ENCODE measurements at places on chromosomes 12 and 14.
A peak's percentile ranks its signal among the peaks of the same experiment; 100 is the strongest.

DNA sequence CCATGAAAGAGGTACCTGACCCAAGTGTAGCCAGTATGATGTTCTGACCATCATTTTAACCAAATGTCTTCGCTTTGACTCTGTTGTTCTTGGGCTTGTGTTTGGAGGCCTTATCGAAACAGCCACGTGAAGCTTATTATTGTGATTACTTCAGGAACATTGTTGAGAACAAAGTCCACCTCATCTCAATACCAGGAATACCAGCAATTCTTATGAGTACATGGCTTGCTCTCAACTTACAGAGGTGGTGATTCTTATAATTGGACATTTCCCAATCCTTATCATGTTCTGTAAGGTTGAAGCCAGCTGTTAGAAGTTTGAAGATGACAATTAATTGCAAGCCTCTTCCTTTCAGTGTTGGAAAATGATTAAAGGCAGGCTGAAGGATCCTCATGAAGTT is 21.8 kb upstream of the RPS6KA5 start:
- DNase-seq: no peak
- H3K36me3 ChIP-seq: no peaks in the 10 kb centered on the region
- no peaks in the 10 kb centered on the region for H3K27me3 ChIP-seq
- H3K4me3 ChIP-seq: no peak overlapping the region

DNA sequence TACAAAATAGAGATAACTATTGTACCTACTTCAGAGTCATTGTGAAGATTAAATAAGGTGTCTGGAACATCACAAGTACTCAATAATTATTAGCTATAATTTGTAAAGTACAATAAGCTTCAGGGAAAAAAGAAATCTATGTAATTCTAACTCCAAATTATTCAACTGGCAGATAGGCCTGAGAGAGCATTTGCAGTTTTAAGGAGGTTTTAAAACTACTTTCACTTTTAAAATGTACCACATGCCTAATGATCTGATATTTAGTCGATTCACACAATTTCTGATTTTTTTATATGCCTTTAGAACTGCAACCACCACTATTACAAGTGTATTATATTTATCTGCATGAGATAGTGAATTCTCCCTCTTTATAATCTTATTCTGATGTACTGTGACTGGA is 24.9 kb upstream of the FRMD6 start:
- no peak for DNase-seq
- no peak overlapping the region for H3K27ac ChIP-seq
- no peaks in the 10 kb centered on the region for H3K36me3 ChIP-seq
- H3K4me3 ChIP-seq: no peak overlapping the region
- no peaks in the 10 kb centered on the region for H3K4me1 ChIP-seq

GRCh38 chr12:93441081-93441616 is 598 bp downstream of the UBE2N start:
- peaks cover 68% of the 10 kb centered on the region for H3K4me1 ChIP-seq
- H3K27me3 ChIP-seq: no peaks in the 10 kb centered on the region
- peak overlapping the region; percentile 96 for H3K27ac ChIP-seq

- peak overlapping the region; percentile 98 for H3K27ac ChIP-seq
- H3K36me3 ChIP-seq: no peaks in the 10 kb centered on the region
- peaks cover 94% of the 10 kb centered on the region for H3K4me1 ChIP-seq
- H3K27me3 ChIP-seq: no peaks in the 10 kb centered on the region
Observed at GRCh38 chr14:23153851-23154796, 29.3 kb downstream of the SLC7A8 start.

DNA sequence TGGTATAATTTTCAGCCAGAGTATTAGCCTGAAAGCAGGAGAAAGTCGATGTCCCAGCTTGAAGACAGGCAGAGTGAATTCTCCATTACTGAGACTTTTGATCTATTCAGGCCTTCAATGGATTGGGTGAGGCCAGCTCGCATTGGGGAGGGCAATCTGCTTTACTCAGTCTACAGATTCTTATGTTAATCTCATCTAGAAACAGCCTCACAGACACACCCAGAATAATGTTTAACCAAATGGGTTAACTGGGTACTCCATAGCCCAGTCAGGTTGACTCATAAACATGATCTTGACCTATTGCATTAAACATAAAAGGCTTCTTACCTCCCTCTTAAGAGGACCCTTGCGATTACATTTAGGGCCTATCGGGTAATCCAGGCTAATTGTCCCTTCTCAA is 118.0 kb downstream of the KTN1 start:
- H3K4me1 ChIP-seq: no peaks in the 10 kb centered on the region
- no peak for DNase-seq
- no peaks in the 10 kb centered on the region for H3K36me3 ChIP-seq
- no peak overlapping the region for H3K27ac ChIP-seq
- no peak overlapping the region for H3K4me3 ChIP-seq
- H3K27me3 ChIP-seq: no peaks in the 10 kb centered on the region

GRCh38 chr14:69547701-69548348 is 26.8 kb downstream of the CCDC177 start:
- no peak overlapping the region for H3K4me3 ChIP-seq
- no peaks in the 10 kb centered on the region for H3K36me3 ChIP-seq
- H3K27ac ChIP-seq: no peak overlapping the region
- no peaks in the 10 kb centered on the region for H3K4me1 ChIP-seq
- H3K27me3 ChIP-seq: no peaks in the 10 kb centered on the region

DNA sequence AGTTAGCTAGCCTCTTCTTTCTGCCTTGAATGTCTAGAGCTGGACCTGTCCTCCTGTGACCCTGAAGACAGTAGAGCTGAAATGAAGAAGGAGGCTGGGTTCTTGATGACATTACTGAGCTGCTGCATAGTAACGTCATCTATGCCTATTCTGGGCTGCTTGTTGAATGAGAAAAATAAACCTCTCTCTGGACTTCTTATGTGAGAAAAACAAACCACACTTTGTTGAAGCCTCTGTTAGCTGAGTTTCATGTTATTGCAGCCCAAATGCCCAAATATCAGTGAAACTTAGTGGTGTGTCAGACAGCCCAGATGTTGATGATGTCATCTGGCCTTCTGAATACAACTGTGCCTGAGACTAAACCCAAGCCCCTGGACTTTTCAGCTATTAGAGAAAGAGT is 67.0 kb upstream of the MAX start:
- H3K27ac ChIP-seq: no peak overlapping the region
- H3K36me3 ChIP-seq: no peaks in the 10 kb centered on the region
- H3K27me3 ChIP-seq: peaks cover 14% of the 10 kb centered on the region
- no peak overlapping the region for H3K4me3 ChIP-seq

DNA sequence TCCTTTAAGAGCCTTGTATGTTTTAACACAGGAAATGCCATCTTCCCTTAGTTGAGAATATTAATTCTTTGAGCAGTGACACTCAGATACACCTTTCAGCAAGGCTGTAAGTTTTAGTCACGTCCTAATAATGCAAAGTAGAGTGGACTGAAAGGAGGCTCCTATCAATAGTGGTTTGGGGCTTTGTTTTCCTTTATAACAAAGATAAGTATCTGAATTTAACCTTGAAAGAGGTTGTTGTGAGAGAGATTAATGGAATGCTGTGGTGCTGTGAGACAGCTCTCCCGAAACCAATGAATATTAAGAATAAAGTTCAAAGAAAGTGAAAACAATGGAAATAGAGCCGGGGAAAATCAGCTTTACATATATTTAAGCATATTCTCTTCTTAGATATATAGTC is 259.6 kb downstream of the ERC1 start:
- no peaks in the 10 kb centered on the region for H3K36me3 ChIP-seq
- H3K4me3 ChIP-seq: no peak overlapping the region
- no peak for DNase-seq
- H3K4me1 ChIP-seq: peaks cover 18% of the 10 kb centered on the region
- H3K27ac ChIP-seq: no peak overlapping the region
- no peaks in the 10 kb centered on the region for H3K27me3 ChIP-seq

- no peaks in the 10 kb centered on the region for H3K27me3 ChIP-seq
- H3K27ac ChIP-seq: no peak overlapping the region
- H3K36me3 ChIP-seq: no peaks in the 10 kb centered on the region
- DNase-seq: no peak
- H3K4me1 ChIP-seq: no peaks in the 10 kb centered on the region
- no peak overlapping the region for H3K4me3 ChIP-seq
Observed at GRCh38 chr12:131287015-131287937, 333.6 kb downstream of the ADGRD1 start.

- H3K27me3 ChIP-seq: no peaks in the 10 kb centered on the region
- no peak for DNase-seq
- H3K27ac ChIP-seq: no peak overlapping the region
- H3K4me3 ChIP-seq: no peak overlapping the region
- no peaks in the 10 kb centered on the region for H3K36me3 ChIP-seq
- no peaks in the 10 kb centered on the region for H3K4me1 ChIP-seq
Observed at GRCh38 chr12:125169870-125170269, 104.6 kb downstream of the AACS start.

DNA sequence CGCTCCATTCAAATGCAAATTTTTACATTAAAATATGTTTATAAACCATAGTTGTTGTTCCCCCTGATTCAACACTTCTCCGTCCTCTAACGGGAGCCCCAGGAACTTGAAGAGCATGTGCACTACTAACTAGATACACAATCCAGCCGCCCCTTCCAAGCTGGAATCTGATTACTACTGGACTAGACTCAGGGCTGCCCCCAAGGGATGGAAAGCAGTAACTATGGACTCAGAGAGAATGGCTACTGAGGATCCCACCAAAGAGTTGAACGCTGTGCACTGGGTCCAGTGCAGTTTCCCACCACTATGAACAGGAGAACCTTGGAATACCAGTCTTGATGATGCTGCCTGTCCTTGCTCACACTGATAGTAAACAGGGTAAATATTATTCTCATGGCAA is 48.6 kb upstream of the PCNX1 start:
- H3K4me3 ChIP-seq: no peak overlapping the region
- no peaks in the 10 kb centered on the region for H3K36me3 ChIP-seq
- H3K4me1 ChIP-seq: no peaks in the 10 kb centered on the region
- no peak for DNase-seq
- no peaks in the 10 kb centered on the region for H3K27me3 ChIP-seq

DNA sequence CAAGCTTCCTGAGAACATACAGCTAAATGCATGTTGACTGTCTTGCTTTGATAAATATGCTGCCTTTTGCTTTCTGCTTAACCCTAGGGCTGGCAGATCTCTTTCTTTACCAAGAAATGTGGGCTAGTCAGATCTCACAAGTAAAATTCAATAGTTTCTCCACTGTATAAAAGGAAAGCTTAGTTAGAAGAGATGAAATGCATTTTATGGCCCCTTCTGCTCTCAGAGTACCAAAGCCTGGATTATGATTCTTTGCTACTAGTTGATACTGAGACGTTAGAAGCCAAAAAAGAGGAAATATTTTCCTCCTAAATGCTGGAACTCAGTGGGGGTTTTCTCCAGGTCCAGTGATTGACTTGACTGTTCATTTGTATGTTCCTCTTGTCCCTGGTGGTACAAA is 552.7 kb downstream of the SNAPC1 start:
- H3K4me1 ChIP-seq: no peaks in the 10 kb centered on the region
- no peak overlapping the region for H3K4me3 ChIP-seq
- no peak overlapping the region for H3K27ac ChIP-seq
- no peaks in the 10 kb centered on the region for H3K36me3 ChIP-seq
- no peak for DNase-seq

- no peak within 1 kb of the TSS for H3K27ac ChIP-seq
- H3K27me3 ChIP-seq: peaks cover 100% of the 10 kb centered on the region
- DNase-seq: no peak
- H3K4me3 ChIP-seq: peak within 1 kb of the TSS; percentile 40
- no peaks in the 10 kb centered on the region for H3K36me3 ChIP-seq
Observed at GRCh38 chr12:102957339-102958050, at the start of gene ASCL1. Gene ASCL1 (plus strand): TSS chr12:102957674. CDS start chr12:102958245, 571 bp downstream.

GRCh38 chr12:3244219-3244750 is 167.1 kb downstream of the TSPAN9 start:
- H3K4me1 ChIP-seq: no peaks in the 10 kb centered on the region
- no peaks in the 10 kb centered on the region for H3K36me3 ChIP-seq
- DNase-seq: no peak
- H3K27me3 ChIP-seq: no peaks in the 10 kb centered on the region
- no peak overlapping the region for H3K4me3 ChIP-seq
- no peak overlapping the region for H3K27ac ChIP-seq

GRCh38 chr12:18646286-18646890 is 91.4 kb downstream of the PLCZ1 start:
- no peak for DNase-seq
- H3K27ac ChIP-seq: no peak overlapping the region
- no peak overlapping the region for H3K4me3 ChIP-seq

DNA sequence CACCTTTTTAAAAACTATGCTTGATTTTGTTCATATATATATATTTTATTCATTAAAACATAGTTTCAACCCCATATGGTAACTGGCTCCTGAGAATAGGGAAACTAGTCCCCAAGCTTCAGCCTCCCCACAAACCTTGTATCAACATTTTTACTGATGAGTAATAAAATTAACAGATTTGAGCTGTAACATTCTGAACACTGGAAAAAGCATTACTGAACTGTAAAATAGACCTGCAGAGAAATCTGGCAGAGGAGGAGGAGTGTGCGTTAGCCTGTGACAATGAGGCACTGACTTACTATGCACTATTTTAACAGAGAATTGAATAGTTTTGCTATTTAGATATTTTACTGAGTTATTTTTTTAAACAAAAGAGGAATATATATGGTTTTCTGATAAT is 43.1 kb downstream of the FRS2 start:
- H3K4me3 ChIP-seq: no peak overlapping the region
- DNase-seq: no peak
- no peaks in the 10 kb centered on the region for H3K36me3 ChIP-seq
- H3K27me3 ChIP-seq: no peaks in the 10 kb centered on the region
- H3K4me1 ChIP-seq: no peaks in the 10 kb centered on the region
- no peak overlapping the region for H3K27ac ChIP-seq

- H3K4me1 ChIP-seq: no peaks in the 10 kb centered on the region
- H3K4me3 ChIP-seq: no peak overlapping the region
- DNase-seq: no peak
- H3K27me3 ChIP-seq: no peaks in the 10 kb centered on the region
Observed at GRCh38 chr12:15794836-15795235, 5.6 kb upstream of the EPS8 start.

DNA sequence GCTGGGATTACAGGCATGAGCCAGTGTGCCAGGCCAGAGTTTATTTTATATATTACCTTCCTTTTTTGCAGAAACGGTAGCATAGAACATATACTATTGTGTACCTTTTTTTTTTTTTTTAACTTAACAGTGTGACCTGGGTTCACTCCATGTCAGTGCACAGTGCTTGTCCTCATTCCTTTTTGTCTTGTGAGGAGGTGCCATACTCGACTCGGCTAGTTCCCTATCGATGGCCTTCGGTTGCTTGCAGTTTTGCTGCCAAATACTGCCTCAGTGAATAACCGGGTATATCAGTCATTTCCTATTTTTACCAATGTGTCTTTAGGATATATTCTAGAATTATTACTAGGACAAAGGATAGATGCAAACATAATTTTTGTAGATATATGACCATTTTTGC is 36.8 kb downstream of the ZNF664 start:
- H3K27ac ChIP-seq: no peak overlapping the region
- no peaks in the 10 kb centered on the region for H3K27me3 ChIP-seq

GRCh38 chr14:22978981-22979671 is 3.2 kb downstream of the AJUBA start:
- peak overlapping the region; percentile 92 for H3K4me3 ChIP-seq
- H3K4me1 ChIP-seq: peaks cover 98% of the 10 kb centered on the region
- H3K27ac ChIP-seq: peak overlapping the region; percentile 94
- peaks cover 27% of the 10 kb centered on the region for H3K36me3 ChIP-seq
- DNase-seq: no peak
- H3K27me3 ChIP-seq: peaks cover 18% of the 10 kb centered on the region

- H3K36me3 ChIP-seq: no peaks in the 10 kb centered on the region
- no peak overlapping the region for H3K27ac ChIP-seq
- no peaks in the 10 kb centered on the region for H3K27me3 ChIP-seq
- H3K4me3 ChIP-seq: no peak overlapping the region
Observed at GRCh38 chr14:38882533-38882932, 220.5 kb downstream of the SEC23A start.

Data from esophagus squamous epithelium (tissue), 5 donors.